ENCODE measurements at places on chromosomes 7 and 10. TPM values are rescaled to one million over a fixed set of nuclear protein-coding genes. Genes with fewer than 3 reads are reported as not detected.

DNA sequence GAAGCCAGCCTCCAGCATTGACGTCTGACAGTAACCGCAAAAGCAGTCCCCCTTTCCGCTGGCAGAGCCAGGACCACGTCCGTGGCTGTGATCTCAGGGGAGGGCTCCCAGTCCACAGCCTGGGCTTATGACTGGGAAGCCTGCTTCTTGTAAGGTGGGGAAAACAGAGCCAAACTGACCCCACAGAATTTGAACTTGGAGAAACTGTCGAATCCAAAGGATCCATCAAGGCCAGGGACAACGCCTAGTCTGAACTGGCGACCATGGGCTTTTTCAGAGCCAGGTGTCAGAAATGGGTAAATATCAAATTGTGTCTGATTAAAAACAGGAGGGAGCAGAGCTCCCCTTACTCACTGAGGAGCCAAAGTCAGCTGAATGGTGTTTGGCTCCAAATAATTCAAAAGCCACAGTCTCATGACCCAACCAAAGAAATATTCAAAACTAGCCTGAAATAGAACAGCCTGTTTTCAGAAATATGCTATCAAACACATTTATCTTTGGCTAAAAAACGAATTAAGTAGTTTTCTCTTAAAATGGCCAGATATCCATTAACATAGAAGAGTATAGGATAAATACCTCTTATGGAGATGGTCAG lies 751.4 kb upstream of the GALNT17 start:
- DNase-seq, result no peak

GRCh38 chr7:46224363-46224762 lies 303.3 kb upstream of the IGFBP3 start:
- DNase-seq, result no peak

DNA sequence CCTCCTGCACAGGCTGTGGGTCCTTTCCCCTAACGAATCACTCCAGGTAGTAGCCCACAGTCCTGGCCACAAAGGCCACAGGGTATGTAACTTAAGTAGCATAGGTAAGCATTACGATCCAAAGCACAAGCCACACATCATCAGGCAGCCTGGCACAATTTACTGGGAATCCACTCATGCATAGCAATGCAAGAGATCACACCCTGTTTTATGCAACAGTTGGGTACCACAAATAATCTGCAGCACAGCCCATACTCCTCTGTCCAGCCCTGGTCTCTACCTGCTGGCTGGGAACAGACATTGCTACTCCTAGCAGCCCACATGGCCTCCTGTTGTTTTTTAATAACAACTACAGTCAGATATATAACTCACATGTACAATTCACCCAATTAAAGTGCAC lies 34.3 kb downstream of the SRPK2 start:
- DNase-seq, result no peak

GRCh38 chr7:6106140-6106904 lies 75.1 kb downstream of the ANKRD61 start:
- DNase-seq, result no peak

DNA sequence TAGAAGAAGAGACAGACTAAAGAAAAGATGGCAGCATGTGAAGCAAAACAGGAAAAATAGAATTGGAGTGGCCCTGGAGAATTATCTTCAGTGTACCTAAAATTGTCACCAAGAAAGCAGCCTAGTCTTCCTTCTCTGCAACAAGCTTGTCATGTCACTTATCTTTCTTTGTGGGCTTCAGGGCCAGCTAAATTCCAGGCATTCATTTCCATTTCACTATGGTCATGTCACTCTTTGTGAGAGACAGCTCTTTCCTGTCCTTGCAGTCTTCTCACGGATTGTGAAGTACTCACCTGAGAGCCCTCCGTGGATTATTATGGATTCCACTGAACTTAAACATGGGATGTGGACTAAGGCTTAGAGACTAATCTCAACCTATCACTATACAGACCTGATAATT lies 9.0 kb upstream of the HKDC1 start:
- DNase-seq, result no peak

DNA sequence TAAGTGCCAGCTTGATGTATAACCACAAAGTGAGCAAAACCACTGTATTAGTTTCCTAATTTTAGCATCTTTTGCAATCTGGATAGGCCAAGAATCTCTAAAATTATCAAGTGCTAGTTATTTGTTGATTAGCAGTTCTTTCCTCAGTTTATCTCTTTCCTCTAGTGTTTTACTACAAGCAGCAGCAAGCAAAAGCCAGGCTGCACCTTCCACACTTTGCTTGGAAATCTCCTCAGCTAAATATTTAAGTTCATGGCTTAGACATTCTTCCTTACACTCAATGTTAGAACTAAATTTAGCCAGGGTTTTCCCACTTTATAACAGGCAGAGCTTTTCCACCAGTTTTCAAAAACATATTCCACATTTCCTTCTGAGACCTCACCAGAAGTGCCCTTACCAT lies 85.7 kb upstream of the BMPER start:
- DNase-seq, result no peak

DNA sequence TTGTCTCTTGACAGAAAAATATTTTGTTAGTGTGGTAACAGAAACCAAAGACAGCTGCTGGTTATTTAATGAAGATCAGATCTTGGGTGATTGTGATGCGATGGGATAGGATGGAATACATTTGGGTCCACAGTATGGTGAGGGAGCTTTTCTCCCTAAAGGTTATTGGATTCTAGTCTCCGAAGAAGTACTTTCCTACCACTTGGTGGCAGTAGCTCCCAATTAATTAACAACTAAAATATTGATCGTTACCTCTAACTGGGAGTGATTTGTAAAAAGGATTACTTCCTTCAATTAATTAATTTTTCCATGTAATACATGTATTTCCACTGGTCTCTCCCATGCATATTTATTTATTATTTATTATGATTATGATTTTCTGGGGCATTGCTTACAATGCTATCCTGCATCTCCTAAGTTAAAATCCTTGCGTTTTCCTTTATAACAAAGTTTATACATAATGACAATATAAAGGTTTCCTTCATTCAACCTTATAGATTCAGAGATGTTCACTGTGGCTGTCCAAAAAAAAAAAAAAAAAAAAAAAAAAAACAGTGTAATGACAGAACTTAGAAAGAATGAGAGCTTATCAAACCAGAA lies 25.6 kb downstream of the TMEM196 start:
- no peak for DNase-seq

GRCh38 chr10:133379152-133379800 lies at the start of gene PAOX:
PAOX (plus strand) TSS chr10:133379262; CDS start chr10:133379317, 55 bp downstream.
- no peak for DNase-seq

DNA sequence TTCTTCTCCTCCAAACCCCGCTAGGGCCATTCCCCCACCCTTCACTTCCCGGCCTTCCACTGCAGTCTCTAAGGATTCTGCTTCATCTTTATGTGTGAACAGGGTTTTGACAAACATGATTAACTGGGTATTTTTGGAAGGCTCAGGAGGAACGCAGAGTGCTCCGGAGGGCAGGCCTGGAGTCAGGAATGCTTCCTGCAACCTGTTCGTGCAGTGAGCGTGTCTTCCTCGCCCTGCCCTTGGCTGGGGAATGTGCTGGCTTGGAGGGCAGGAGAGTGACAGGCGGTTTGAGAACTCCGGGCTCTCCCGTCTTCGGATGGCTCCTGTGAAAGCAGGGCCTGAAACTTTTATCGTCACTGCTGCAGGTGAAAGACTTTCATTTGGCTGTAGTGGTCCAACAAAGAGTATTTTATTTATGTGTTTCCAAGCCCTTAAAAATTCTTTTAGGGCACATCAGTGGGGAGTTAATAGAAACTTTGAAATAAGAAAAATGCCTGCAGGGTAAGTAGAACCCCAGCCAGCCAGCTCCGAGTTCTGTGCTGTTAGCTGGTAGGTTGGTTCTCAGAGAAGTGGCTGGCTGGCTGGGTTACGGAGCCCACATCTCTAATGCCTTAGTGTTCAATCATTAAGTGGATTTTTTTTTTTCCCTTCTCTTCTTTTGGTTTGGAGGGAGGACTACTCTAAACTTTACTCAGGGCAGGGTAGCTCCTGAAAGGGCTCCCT lies 51.0 kb downstream of the TCF7L2 start:
- DNase-seq, result no peak

- DNase-seq, result no peak
These were observed 37.8 kb downstream of the WDFY4 start for GRCh38 chr10:48722153-48723145.

Gene GIMAP4
- 1.0 TPM for total RNA-seq

Gene GPER1
- total RNA-seq, result 7.7 TPM

Gene NOLC1
- total RNA-seq, result 144 TPM
